ENCODE measurements at places on chromosomes 7 and 10.

GRCh38 chr7:64774204-64774842, 19.9 kb upstream of the ZNF138 start:
- no peak for DNase-seq

GRCh38 chr7:1050956-1051690, 6.8 kb downstream of the GPR146 start:
- DNase-seq, result no peak

DNA sequence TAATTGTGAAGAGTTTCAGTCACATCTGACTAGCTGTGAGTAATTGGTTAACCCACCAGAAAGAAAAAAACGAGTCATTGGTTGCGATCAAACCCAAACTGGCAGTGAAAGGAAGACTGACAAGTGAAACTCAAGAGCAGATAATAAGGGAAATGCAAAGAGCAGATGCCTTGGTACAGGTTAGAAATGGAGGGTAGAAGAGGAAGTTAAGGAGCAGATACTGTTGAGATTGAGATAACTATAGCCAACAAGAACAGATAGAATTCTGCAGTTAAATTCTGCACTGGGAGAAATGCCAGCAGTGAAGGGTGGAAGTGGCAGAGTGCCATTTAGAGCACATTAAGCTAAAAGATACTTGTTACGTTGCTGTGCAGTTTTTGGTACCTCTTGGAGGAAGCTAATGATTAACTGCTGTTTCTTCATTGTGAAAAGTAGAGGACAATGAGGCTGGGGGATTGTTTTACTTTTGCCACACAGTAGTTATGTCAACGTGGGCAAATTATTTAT, 65.8 kb downstream of the CDK13 start:
- DNase-seq, result no peak

DNA sequence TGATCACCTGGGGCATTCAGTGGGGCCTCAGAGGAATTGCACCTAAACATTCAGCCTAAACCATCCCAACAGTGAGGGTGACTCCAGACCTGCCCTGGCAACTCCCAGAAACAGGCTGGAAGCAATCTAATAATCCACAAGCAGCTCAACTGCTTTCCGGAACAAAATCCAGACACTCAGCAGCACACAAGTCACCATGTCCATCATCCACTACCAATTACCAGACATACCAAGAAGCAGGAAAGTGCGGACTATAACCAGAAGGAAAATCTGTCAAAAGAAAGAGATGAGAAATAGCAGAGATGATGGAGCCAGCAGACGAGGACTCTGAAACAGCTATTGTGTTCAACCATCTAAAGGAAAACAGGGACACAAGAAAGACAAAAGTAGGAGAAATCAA, 342.6 kb upstream of the ZMIZ1 start:
- DNase-seq, result no peak

- no peak for DNase-seq
Observed at GRCh38 chr7:8282162-8282561, 20.2 kb upstream of the ICA1 start.

- DNase-seq, result no peak
Observed at GRCh38 chr7:72190919-72191318, 221.2 kb downstream of the CALN1 start.

GRCh38 chr10:118853916-118854315, 99.1 kb upstream of the CACUL1 start:
- DNase-seq, result no peak

DNA sequence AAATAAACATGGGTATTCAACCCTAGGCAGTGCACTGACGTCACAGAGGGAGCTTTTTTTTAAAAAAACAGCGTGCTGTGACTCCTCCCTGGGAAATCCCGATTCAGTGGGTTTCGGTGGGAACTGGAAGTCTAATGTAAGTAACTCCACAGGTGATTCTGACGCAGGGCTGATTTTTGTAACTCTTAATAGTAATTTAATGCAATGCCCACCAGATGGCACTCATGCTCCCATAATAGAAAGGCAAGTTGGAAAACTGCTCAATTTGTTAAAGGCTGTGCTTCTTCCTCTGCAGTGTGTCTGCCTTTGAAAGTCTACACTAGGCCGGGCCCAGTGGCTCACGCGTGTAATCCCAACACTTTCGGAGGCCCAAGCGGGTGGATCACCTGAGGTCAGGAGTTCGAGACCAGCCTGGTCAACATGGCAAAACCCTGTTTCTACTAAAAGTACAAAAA, 10.9 kb upstream of the RSU1 start:
- peak; percentile 34 for DNase-seq
